NCI-H524 treated with DMSO at 0.1 percent for 48 hours (cell line): ENCODE measurements at places on chromosomes 11 and 22.

- no peak for DNase-seq
Observed at GRCh38 chr11:72179804-72180396, 12.0 kb upstream of the FOLR1 start.

GRCh38 chr22:29203488-29204454 is 1.9 kb upstream of the EMID1 start:
- no peak for DNase-seq

DNA sequence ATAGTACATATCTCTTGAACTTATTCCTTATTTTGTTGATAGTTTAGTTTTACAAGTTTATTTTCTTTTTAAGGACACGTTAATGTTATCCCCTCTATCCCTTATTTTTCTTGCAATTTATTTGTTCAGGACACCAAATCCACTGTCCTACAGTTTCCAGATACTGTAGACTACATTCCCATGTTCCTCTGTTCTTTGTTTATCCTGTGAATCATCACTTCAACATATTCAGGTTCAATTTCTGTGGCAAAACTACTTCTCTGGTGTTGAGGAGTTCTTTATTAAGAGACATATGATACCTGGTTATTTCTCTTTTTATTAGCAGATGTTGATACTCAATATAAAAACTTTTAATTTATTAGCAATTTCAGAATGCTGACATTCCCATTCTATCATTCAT is 72.8 kb upstream of the CLNS1A start:
- DNase-seq = no peak

DNA sequence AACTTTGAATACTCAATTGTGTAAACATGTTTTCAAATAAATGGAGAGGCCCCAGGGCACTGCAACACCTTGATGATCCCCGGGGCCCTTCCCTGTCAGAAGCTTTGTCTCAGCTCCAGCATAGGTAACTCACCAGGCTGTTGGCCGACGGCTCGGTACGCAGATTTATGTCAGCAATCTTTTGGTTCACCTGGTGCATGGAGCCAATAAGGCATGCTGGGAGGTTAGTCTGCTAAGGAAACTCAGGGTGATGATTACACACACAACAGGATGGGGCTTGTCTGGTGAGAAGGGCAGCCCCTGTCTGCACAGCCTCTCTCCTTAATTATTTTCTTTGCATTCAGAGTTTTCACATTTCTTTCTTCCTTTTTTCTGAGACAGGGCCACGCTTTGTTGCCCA is 10.8 kb downstream of the FAM227A start:
- DNase-seq = no peak

DNA sequence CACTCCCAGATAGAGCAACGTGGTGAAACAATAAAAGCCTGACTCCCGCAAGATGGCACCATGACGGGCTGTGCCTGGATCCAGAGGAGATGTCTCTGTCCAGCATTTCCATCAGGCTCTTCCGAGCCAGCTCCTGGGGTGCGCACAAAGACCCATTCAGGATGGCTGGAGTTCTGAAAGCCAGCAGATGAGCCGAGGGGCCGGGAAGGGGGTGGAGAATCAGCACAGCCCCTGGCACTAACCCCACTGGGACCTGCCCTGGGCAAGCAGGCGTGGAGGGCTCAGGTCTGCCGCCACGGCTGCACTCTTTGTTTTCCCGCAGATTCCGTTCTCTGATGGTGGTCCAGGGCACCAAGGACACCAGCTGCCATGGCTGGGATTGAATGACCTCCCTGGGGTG is 97.2 kb upstream of the BLID start:
- no peak for DNase-seq

DNA sequence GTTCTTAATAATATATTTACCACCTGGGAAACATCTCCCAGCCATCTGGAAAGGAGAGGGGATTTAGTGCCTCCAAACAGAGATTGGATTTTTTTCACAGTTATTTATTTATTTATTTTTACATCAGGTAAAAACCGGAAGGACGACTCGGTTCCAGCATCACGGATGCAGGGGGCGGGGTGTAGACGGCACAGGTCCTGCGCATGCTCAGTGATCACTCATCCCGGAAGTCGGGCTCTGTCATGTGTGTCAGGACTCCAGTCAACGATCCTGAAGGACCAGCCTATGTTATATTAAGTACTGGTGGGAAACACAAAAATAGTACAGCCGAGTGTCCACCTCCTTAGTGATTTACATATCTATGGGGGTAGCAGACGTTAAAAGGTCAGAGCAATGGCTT is 467.6 kb downstream of the NTM start:
- no peak for DNase-seq
